Fibroblast of skin of left quadriceps (primary cell): ENCODE measurements at places on chromosomes 5 and 9.

- DNase-seq, result no peak
These were observed 30.5 kb upstream of the DMRTA1 start for GRCh38 chr9:22415941-22416691.

GRCh38 chr9:130437011-130437789 is 7.6 kb upstream of the ASS1 start:
- no peak for DNase-seq

- no peak for DNase-seq
These were observed 43.8 kb downstream of the ICE1 start for GRCh38 chr5:5466227-5466626.

- DNase-seq, result no peak
These were observed 8.1 kb downstream of the CCDC187 start for GRCh38 chr9:136295542-136296433.

DNA sequence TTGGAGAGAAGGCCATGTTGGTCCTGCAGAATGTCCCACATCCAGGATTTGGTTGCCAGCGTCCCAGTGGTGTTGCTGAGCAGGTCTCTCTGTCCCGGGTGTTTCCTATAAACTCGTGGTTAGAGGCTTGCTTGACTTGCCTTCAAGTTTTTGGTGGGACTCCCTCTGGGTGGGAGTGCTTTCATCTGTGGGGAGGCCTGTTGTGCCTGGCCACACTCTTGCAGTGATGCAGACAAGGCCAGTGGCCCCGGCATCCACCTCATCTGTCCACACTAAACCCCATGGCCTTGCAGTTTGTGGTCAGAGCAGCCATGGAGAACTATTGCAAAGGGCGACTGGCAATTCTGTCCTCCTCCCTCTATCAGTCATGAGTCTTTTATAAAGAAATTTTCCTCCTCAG is 71.8 kb downstream of the PHF2 start:
- DNase-seq, result no peak

DNA sequence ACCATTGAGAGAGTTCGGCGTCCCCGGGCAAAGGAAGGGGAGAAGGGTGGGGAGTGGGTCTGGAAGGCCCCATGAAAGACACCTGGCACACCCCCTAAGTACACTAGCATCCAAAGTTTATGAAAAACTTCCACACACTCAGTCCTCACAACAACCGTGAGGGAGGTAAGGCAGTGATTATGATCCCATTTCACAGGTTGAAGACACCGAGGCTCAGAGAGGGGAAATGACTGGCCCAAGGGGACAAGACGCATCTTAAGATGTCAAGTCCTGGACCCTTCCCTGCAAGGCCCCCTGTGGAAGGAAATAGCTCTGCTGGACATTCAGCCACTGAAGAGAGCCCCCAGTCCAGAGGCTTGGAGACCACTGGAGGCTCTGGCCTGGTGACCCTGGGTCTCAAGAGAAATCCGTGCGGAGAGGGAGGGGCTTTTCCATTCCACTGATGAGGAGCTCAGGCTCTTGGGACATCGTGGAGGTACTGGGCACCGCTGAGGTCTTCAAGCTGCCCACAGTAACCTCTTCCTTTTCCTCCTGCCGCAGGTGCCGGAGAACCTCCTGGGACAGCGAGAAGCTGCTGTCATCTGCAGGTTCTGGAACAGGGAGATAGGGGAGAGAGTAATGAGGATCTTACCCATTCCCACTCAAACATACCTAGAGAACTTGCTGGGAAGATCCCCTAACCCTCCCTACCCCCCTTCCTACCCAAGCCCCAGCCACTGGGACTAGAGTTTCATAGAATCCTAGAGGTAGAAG is 5.2 kb downstream of the SMIM33 start:
- DNase-seq, result no peak

DNA sequence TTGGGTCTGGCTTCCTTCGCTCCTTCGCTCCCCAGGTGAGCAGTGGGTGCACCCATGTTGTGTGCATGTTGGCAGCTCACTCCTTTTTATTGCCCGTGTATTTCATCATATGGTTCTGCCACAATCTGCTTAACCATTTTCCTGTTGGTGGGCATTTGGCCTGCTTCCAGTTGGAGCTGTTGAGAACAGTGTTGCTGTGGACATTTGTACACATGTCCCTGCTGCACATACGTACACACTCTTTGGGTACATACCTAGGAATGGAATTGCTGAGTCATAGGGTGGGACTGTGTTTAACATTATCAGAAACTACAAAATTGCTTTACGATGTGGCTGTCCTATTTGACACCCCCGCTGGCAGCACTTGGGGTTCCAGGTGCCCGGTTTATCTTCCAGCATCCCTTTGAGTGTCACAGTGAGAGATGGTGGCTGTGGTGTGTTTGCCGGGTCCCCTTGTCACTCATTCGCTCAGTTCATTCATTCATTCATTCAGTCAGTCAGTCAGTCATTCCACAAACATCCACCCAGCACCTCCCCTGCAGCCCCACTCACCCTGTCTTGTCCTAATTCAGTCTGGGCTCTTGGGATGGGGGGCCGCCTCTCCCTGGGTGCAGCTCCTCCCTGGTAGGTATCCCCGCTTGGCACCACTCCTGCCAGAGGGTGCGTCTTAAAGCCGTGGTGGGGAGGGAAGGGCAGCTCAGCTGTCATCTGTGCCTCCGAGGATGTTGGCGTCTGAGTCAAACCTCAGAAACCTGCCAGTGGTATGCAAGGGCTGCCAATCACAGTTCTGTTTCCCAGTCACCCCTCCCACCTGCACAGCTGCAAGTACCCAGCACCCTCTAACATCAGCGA is 7.9 kb upstream of the FIBCD1 start:
- no peak for DNase-seq

GRCh38 chr9:121837113-121837961 is 185.9 kb downstream of the DAB2IP start:
- no peak for DNase-seq

GRCh38 chr5:10374046-10375022 is 20.8 kb downstream of the MARCHF6 start:
- no peak for DNase-seq

- DNase-seq, result no peak
These were observed 16.7 kb upstream of the THG1L start for GRCh38 chr5:157714596-157714864.

DNA sequence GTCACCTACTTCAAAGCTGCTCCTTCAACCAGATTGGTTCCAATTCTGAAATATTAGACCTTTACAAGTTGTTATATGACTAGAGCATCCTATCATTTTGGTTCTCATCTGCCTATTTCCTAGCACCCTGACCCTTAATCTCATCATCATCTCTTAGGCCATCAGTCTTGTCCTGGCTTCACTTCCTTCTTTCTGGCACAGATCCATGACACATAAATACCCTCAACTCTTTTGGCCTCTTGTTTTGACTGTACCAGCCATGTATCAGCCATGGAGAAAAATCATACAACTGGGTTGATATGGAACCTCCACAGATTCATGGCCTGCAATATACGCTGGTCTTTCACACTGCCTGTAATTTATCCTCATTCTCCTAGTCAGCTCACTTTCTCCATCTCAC is 123.1 kb upstream of the FBXL17 start:
- DNase-seq, result no peak

DNA sequence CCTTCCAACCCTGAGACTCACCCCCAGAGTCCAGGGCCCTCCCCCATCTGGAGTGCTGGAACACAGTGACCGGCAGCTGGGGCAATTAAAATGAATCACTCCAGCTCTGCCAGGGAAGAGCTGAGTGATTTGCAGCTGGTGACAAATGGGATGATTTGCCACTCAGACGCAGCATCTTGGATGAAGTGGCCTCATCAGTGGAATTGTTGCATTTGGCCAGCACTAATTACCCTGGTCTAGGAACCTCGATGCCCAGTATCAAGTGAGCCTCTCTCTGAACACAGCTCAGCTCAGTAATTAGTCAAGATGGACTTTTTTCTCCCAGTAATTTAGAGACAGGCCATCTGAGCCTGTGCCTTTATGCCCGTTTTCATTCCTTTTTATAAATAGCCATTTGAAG is 259.5 kb downstream of the GRIA1 start:
- no peak for DNase-seq

- DNase-seq, result no peak
These were observed 143.8 kb downstream of the MELK start for GRCh38 chr9:36716496-36716895.

- no peak for DNase-seq
These were observed 51.6 kb downstream of the NACC2 start for GRCh38 chr9:136043441-136043991.

GRCh38 chr5:148523139-148523538 is 131.2 kb downstream of the HTR4 start:
- DNase-seq, result no peak

DNA sequence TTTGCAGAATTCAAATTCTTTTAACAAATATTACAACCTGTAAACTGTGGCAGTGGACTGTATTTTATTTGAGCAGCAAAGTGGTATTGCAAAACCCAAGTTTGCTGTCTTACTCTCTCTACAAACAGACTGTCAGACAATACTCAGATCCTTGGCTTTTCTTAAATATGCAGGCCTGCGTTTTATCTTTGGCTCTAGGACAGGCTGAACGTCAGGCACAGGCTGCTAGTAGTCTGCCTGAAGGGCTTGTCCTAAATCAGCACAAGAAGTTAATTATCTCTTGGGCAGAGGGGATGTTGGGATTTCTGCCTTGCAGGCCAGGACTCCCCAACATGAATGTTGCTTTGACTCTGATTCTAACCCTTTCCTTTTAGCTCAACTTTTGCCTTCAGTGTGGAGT is 147.5 kb downstream of the SLIT3 start:
- no peak for DNase-seq

GRCh38 chr5:126864042-126864688 is 87.2 kb downstream of the LMNB1 start:
- DNase-seq, result no peak

GRCh38 chr9:738209-738915 is 103.1 kb upstream of the DMRT1 start:
- peak; percentile 84 for DNase-seq

GRCh38 chr9:89252651-89253267 is 58.2 kb upstream of the CKS2 start:
- no peak for DNase-seq

DNA sequence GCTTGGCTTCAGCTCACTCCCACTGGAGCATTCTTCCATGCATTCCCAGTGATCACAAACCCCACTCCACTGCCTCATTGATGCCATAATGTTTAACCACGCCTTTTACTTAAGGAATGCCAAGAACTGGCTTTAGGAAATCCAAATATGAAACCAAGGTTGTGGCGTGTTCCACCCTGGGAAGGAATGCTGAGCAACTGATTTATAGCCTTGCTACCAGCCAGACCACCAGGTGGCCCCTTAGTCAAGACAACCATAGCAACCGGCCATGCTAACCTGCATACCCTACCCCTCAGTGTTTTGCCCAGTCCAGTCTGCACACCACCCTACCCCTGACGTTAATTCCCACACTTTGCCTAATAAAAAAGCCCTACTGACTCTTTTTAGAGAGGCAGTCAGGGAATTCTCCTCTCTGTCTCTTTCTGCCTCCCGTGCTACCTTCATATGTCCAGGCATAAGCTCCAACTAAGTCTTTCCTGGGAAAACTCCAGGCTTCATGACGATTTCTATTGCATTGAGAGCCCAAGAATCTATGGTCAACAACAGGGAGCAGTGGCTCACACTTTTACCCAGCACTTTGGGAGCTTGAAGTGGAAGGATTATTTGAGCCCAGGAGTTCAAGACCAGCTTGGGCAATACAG is 27.0 kb upstream of the PRRC2B start:
- DNase-seq, result no peak

- DNase-seq, result no peak
These were observed 2.3 kb upstream of the FBXW11 start for GRCh38 chr5:172008689-172009141.

DNA sequence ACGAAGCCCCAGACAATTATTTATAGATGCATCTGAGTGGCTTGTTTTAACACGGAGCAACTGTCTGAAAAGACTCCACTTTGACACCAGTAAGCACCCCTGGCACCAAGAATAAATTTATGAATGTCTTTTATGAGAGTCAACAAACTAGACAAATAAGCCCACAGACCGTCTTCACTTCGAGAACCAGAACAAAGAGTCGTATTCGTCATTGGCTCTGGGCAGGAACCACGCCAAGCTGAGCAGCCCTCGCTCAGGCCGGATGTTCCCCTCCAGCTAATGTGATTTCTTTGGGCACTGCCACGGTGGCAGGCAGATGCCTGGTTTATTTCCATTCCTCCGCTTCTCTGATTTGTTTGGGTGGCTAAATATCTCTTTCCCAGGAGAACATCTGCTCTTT is 91.9 kb upstream of the STC2 start:
- DNase-seq, result no peak

GRCh38 chr9:98974994-98975712 is 31.4 kb downstream of the COL15A1 start:
- DNase-seq, result no peak

- DNase-seq, result no peak
These were observed 36.1 kb upstream of the MYOT start for GRCh38 chr5:137831526-137831925.

- DNase-seq, result no peak
These were observed 5.4 kb downstream of the DCTN4 start for GRCh38 chr5:150753463-150753862.

DNA sequence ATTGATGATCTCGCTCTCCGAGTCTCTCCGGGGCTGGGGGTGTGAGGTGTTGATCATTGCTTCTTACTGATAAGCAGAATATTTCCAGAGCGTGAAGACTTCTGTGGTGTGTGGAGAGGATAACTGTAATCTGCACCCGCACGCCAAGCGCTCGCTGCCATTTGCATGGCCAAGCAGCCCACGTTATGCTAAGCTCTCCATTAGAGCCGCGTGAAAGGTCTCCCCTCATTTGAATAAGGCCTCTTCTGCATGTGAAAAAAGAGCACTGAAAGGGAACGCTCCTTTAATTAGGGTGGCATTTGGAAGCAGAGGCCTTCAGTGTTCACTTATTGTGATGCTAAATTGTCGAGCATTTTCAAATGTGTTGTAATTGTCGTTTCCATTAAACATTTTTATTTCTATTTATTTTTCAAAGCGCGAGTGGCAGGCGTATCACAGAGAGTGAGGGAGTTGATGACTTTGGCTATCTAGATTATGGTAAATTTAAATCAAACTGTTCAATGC is 163.6 kb upstream of the IRX2 start:
- DNase-seq, result no peak

GRCh38 chr9:36637491-36638270 is 65.0 kb downstream of the MELK start:
- DNase-seq, result no peak

DNA sequence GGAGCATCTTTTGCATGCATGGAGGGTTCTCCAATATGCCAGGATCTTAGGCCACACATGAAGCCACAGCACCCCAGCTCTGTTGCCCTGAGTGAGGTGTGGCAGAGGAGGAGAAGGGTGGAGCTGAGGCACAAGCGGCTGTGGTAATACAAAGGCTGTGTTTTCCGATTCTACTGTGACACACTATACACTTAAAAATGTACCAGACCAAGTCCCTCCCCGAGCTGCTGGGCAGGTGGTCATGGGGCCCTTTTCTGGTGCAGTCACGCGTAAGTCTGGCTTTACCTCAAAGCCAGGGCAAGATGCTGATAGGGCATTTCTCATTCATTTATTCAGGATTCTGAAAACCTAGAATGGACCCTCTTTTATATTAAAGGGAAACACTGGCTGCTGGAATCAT is 3.7 kb downstream of the ADGRV1 start:
- DNase-seq, result no peak
